ENCODE measurements at places on chromosomes 16 and 17.

DNA sequence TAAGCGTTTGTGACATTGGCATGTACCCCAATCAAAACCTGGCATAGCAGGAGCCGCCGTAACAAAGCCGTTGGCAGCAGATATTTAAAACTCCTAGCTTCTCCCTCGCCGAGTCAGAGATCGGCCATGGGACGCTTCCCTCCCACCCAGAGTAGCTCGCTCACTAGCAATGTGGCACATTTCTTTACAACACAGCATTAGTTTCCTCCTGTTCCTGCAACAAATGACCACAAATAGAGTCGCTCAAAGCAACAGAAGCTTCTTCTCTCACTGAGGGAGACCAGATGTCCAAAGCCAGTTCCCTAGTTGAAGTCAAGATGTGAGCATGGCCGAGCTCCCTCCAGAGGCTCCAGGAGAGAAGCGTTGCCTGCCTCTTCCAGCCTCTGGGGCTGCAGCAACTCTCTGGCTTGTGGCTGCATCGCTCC is 106.7 kb downstream of the RBFOX3 start:
- no peak for DNase-seq

GRCh38 chr17:61411261-61412142 is 11.9 kb downstream of the TBX2 start:
- no peak for DNase-seq

DNA sequence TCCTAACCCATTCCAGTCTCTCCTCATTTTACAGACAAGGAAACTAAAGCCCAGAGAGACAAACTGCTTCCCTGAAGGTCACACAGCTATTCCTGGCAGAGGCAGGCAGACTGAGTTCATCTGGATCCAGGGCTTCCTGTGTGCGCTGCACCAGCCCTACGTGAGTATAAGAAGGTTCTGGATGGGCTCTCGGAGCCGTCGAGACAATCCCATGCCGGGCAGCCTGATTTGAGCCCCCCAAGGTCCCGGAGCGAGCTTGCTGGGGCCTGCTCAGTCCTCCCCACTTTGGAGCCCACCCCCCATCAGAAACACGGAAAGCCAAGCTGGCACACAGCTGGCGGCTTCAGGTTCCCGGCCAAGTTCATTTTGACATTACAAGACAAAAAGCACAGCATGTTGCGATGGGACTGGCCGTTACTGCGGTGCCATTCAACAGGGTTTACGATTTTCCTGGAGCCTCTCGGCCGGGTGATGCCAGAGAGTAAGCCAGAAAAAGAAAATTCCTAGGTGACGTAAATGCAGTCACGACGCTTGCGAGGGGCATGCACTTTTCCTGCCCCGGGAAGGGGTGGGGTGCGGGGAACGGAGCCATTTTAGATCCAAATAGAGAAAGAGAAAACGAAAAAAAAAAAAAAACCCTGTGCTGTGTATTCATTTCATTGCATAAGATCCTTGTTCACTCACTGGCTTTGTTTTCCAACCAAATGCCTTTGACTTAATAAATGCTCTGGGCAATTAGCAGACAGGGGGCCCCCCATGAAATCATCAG is 167.1 kb upstream of the FOXF1 start:
- DNase-seq: no peak

DNA sequence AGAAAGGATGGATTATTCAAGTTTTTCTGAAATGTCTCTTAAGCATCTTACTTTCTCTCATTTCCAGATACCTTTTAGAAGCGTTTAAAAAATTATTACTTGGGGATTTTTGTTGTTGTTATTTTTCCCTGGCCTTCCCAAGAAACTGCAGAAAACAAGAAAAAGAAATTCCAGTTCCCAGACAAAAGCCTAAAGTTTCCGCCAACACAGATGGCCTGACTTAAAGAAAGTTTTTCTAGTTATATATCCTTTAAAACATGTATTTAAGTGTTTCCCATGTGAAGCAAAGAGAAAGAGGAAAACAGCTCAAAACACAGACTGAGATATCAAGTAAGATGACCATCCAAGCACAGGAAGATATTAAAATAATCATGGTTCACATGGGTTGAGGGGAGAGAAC is 401.7 kb upstream of the MAF start:
- no peak for DNase-seq

DNA sequence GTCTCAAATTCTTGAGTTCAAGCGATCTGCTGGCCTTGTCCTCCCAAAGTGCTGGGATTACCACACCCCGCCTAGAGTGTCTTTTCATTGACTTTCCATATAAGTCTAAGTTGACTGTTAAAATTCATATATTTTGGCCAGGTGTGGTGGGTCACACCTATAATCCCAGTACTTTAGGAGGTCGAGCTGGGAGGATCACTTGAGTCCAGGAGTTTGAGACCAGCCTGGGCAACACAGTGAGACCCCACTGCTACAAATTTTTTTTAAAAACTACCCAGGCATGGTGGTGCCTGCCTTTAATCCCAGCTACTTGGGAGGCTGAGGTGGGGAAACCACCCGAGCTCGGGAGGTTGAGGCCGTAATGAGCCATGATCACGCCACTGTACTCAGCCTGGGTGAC is 21.9 kb upstream of the MRC2 start:
- DNase-seq: no peak

GRCh38 chr17:34406226-34406625 is 43.2 kb upstream of the CCL1 start:
- no peak for DNase-seq

- no peak for DNase-seq
Observed at GRCh38 chr16:12225806-12226465, 249.4 kb downstream of the SNX29 start.

GRCh38 chr16:84547546-84548061 is 43.1 kb upstream of the MEAK7 start:
- no peak for DNase-seq

DNA sequence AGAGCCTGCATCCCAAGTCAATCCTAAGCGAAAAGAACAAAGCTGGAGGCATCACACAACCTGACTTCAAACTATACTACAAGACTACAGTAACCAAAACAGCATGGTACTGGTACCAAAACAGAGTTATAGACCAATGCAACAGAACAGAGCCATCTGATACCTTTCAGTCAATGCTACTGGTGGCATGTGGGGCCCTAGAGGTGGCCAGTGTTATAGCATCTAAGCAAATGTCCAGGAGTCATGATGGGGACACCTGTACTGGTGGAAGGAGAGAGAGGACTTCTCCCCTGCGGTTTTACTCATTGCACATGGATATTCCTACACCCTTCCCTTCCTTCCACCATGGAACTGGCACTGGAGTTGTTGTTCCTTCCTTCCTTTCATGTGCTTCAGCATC is 6.0 kb upstream of the ASIC2 start:
- DNase-seq: no peak

DNA sequence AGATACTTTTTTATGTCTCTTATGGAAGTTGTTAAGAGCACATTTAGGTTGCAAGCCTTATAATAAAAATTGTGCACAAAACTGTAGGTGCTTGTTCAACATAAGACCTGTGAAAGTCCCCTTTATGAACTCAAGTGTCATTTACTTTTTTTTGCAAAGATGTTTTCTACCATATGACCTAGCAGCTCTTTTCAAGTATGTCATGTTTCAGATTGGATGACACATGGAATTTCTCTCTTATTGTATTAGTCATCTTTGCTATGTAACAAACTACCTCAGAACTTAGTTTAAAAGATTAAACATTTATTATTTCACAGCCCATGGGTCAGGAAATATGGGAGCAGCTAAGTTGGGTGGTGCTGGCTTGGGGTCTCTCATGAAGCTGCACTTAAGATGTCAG is 57.9 kb downstream of the PHKB start:
- no peak for DNase-seq

DNA sequence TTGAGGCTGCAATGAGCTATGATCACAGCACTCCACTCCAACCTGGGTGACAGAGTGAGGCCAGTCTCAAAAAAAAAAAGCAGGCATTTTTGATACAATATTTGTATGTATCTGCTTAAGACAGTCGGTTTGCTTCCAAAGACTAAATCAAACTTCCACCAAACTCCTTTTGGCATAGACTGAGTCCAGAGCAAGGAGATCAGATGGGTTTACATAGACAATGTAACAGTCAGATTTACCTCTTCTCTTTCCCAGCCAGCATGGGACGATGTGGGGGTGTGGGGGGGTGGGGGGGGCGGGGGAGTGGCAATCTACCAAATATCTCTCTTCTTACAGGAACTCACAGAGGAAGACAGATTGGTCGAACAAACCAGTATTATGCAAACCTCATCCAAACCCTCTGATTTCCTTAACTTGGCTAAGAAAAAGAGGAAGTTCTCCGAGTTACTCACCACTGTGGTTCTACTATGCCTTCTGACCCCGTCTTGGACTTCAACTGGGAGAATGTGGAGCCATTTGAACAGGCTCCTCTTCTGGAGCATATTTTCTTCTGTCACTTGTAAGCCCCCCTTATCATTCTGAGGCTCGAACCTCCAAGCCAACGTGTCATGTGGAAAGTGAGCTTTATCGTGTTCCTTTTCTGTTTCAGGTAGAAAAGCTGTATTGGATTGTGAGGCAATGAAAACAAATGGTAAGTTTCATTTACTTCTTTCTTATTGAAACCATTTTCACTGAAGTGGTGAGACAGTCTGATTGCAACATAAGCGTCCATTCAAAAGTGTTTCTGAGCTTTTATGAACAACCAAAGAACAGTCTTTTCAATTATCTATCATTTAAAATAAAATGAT is at the start of gene MILR1:
TSS of gene MILR1 (plus strand) at position 451 of the 848 bp plus-strand sequence. CDS start at position 505, 54 bp downstream.
- no peak for DNase-seq

- no peak for DNase-seq
Observed at GRCh38 chr17:57944908-57945307, 10.3 kb downstream of the CUEDC1 start.

DNA sequence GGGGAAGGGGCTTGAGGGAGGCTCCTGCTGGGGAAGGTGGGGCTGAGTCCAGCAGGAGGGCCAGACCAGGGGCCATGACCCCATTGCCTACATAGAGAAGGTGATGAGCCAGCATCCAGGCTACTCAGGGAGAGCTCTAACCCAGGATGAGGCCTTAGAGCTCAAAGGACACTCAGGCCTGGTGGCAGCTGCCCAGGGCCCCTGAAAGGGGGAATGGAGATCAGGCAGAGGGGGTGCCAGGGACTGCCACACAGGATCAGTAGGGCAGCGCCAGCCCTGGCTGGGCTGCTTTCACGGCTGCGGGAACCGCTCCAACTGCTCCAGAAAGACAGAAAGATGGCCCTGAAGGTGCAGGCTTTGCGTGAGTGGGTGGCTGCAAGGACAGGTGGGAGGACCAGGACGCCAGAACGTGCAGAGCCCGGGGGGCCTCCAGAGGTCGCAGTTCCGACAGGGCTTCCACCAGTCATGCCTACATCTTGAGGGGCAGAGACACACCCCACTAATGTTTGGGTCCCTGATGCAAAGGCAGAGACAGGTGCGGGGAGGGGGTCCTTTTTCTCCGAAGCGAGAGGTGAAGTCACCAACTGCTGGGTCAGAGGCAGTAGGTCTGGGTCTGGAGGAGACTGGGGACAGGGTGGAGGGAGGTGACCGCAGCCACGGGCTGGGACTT is 882 bp upstream of the ATP6V0C start:
- no peak for DNase-seq

DNA sequence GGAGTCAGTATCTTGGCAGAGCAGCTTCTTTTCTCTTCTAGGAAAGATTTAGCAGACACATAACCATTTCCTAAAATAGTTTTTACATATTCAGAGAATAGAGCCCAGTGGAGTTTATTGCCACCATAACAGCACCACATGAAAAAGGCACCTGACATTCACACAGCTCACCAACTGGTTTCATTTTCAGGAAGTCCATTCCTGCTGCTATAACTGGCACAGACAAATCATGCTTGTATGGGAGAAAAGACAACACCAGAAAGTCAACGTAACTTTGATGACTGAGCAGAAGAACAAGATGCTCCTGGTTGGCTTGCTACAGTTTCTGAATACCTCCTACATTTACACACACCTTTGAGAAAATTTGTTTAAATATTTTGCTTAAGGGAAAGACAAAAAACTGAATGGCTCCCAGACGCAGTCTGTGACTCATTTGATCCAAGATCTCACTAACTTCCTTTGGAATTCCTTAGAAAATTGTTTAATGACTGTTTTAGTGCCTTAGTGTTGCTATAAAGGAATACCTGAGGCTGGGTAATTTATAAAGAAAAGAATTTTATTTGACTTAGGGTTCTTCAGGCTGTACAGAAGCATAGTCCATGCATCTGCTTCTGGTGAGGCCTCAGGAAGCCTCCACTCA is 1380.6 kb downstream of the CDH8 start:
- no peak for DNase-seq

- no peak for DNase-seq
Observed at GRCh38 chr17:27800522-27800921, at the start of gene NOS2. Gene NOS2 (minus strand): TSS chr17:27800529. CDS start chr17:27798809, 1,720 bp downstream.

Measured in stimulated activated CD4-positive, alpha-beta T cell treated with anti-CD3 and anti-CD28 coated beads, Interleukin-15, amount 100 ng/mL, for 48 hours (primary cell).